ENCODE measurements at places on chromosomes 7 and 10.

GRCh38 chr7:33039257-33039902 is 23.2 kb downstream of the NT5C3A start:
- DNase-seq = no peak

DNA sequence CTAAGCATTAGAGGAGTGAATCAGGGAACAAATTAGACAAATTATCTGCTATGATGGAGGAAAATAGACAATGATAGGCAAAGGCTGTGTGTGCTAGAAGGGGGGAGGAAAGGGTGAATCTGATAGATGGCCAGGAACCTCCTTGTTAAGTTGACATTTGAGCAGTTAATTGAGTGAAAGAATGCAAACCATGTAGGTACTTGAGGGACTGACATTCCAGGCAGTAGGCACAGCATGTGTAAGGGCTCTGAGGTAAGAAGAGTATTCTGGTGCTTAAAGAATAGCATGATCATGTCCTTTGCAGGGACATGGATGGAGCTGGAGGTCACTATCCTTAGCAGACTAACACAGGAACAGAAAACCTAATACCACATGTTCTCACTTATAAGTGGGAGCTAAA is 48.6 kb upstream of the TES start:
- no peak for DNase-seq

DNA sequence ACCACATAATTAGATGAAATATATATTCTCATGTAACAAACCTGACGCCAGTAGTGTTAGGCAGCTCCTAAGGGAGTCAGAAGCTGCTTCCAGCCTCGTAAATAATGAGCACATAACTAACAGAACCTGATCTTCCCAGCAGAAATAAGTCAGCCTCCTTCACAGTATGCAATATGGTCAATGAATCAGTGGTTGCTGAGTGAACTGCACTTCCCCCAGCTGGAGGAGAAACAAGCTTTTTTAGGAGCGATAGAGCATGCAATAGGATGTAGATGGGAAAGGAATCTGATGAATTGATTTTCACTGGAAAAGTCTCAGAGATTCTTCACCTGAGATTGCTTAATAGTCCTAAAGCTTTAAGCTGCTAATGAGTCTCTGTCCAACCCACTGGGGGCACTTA is 337.2 kb upstream of the LRGUK start:
- DNase-seq = no peak

DNA sequence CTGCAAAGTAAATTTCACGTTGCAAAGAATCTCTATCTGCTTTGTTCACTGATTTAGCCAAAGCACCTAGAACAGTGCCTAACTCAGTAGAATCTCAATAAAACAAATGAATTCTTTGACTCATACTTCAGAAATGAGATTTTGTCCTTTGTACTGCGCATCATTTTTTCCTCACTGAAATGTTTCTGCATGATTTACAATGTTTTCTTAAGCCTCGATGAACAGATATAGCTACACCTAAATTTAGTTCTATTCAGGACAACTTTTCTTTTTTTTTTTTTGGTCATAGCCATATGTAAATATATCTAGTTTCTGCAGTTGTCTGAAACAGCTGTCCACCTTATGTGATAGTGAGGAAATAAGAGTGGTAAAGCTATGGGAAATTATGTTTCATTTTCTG is 15.3 kb downstream of the GNAT3 start:
- DNase-seq = no peak

DNA sequence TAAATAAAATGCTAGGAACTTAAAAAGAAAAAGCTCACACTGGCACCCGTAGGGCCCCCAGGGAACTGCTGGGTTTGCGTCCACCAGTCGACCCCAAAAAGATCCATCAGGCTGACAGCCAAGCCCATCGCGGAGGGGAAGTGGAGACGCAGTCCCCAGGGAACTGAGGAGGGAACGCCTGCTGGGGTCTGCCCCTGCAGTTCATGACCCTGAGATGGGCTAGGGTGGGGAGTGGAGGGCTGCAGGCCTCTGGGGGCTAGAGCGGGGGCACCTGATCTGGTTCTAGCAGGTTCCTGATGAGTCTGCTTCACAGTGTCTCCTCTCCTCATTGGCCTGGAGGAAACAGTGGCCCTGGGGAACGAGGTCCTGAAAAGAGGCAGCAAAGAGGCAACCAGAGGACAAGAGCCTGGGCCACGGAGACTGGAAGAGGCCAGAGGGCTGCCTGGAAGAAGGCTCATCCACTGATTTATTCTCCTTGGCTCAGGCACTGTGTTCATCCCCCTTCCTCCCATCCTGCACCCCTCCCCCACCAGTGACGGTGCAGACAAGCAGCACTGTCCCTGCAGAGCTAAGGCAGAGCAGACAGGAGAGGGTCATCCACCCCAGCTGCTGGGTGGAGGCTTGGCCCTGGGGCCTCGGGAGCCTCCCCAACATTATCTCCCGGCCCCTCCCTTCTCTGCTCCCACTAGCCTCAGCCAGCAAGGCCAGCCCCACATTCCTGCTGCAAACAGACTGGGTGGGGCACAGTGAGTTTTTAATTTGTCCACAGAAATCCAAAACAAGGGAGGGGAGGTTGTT is 24.7 kb upstream of the HSPA12A start:
- DNase-seq = no peak

- no peak for DNase-seq
Observed at GRCh38 chr10:29670761-29671160, 36.0 kb upstream of the SVIL start.

- DNase-seq = no peak
Observed at GRCh38 chr10:133207041-133207600, 22.9 kb upstream of the UTF1 start.

DNA sequence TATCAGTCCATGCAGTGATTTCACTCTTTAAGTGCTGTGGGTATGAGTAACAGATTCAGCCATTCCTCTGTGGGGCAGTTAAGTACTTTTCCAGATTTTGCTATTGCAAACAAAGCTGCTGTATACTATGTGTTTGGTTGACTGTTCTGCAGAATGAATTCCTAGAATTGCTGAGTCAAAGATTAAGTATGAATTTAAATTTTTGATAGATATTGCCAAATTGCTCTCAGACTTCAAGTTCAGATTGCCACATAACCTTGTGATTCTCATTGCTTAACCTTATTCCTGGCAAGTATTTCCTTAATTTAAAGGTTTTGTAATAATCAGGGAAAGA is 21.6 kb upstream of the SAR1A start:
- DNase-seq = no peak

GRCh38 chr7:105230486-105230885 is 158.2 kb downstream of the SRPK2 start:
- DNase-seq = no peak

DNA sequence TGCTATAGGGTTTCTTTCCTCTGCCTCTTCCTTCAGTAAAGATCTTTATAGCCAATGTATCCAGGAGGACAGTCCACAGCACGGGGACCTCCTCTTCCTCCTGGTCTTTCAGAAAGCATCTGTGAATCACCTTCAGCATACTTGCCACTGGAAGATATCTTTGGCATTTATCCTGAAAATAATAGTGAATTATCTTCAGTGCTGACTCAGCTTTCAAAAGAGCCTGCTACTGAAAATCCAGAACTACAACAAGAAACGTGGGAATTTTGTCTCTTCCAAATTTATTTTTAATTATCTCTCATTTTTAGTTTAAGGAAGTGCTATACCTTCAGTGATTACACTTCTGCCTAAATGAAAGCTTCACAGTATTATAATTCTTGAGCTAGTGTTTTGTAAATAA is 7.6 kb upstream of the UNC5B start:
- DNase-seq = no peak

- peak; percentile 59 for DNase-seq
Observed at GRCh38 chr10:7121154-7121797, 289.6 kb downstream of the SFMBT2 start.

- no peak for DNase-seq
Observed at GRCh38 chr10:130020651-130021382, 56.7 kb upstream of the EBF3 start.

DNA sequence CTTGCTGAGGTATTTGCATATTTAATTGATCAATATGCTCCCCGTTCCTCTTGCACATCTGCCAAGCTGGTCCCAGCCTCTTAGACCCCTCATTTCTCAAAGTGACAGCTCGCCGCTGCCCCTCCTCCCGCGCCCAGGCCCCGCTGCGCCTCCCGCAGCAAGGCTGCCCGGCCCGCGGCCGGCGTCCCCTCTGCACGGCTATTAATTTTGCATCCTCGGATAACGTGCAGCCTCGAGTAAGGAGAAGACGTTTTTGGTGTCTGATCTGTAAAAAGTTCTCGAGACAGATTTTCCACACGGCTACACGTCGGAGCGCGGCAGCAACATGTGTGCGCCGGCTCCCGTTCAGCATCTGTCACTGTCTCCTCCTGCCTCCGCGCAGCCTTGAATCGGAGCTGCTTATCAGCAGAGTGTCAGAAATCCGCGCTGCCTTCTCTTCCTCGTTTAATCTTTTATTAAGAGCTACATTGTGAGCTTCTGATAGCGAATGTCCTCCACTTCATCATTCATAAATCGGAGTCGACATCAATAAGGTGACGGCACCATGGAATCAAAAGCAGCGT is 65.3 kb downstream of the EBF3 start:
- DNase-seq = no peak

DNA sequence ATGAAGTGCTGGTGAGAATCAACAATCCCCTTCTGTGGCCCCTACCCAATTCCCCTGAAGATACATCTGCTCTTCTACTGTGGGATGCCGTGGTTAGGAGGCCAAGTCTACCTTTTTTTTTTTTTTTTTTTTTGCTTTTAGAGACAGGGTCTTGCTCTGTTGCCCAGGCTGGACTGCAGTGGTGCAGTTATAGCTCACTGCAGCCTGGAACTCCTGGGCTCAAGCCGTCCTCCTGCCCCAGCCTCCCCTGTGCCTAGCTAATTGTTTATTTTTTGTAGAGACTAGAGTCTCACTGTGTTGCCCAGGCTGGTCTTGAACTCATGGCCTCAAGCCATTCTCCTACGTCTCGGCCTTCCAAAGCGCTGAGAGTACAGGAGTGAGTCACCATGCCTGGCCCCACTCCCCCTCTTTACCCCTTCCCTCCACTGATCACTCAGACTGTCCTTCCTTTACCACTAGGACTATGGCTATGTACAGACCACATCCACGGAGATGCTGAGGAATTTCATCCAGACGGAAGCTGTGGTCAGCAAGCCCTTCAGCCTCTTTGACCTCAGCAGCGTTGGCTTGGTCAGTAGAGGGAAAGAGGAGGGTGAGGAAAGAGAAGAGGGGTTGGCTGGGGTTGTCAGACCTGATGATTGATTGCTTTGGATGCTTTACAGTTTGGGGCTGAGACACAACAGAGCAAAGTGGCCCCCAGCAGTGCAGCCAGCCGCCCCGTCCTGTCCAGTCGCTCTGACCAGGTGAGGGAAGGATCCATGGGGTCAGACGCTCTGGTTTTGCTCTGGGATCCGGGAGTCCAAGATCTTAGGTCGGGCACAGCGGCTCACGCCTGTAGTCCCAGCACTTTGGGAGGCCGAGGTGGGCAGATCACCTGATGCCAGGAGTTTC is 1.8 kb downstream of the AP4M1 start:
- DNase-seq = no peak

DNA sequence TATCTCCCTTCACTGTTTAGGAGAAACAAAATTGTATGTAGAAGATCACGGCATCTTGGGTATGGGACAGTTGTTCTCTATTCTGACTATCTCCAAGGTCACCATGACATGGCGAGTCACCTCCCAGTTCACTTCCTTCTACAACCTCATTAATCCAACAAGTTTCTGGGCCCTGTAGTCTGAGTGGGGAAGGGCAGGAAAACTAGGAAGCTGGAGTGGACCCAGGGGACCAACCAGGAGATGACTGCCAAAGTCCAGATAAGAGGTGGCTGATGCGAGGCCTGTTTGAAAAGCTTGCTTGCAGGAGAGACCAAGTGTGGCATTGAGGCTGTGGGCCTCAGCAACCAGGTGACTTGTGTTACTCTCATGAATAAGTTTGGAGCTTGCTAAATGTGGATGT is 584.9 kb downstream of the TNS3 start:
- no peak for DNase-seq

GRCh38 chr7:41425926-41426325 is 277.0 kb downstream of the INHBA start:
- no peak for DNase-seq

GRCh38 chr10:119517235-119518141 is 25.0 kb downstream of the RGS10 start:
- DNase-seq = no peak

DNA sequence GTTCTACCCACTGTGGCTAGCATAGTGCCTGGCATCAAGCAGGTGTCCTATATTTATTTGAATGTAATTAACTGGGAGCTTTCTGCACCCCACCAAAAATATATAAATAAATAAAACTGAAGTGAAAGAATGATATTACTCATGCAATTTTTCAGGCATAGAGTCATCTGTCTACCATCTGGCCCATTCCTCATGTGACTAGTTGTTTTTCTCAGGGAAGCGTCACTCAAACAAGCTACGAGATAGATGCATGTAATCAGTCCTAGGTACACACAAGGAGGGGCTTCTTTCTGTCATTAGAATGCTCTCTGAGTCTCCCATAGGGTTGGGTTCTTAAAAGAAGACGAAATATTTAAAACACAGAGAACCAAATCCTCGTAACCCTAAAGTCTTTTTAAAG is 255.5 kb upstream of the KMT2E start:
- no peak for DNase-seq

GRCh38 chr7:90536449-90536848 is 59.7 kb upstream of the CDK14 start:
- DNase-seq = no peak
